ENCODE measurements at places on chromosomes 4 and X. TPM values are rescaled to one million over a fixed set of nuclear protein-coding genes. Genes with fewer than 3 reads are reported as not detected.

- DNase-seq = no peak
Observed at GRCh38 chrX:23616361-23616760, 50.9 kb upstream of the PRDX4 start.

The TBC1D14 gene
- polyA plus RNA-seq = 78.0 TPM

The CLDN34 gene
- polyA plus RNA-seq = 3.0 TPM

The GLRA3 gene
- 1.3 TPM for polyA plus RNA-seq

The RNF128 gene
- polyA plus RNA-seq = 1.5 TPM

GRCh38 chr4:184807256-184807655 lies 18.5 kb downstream of the ACSL1 start:
- no peak for DNase-seq

DNA sequence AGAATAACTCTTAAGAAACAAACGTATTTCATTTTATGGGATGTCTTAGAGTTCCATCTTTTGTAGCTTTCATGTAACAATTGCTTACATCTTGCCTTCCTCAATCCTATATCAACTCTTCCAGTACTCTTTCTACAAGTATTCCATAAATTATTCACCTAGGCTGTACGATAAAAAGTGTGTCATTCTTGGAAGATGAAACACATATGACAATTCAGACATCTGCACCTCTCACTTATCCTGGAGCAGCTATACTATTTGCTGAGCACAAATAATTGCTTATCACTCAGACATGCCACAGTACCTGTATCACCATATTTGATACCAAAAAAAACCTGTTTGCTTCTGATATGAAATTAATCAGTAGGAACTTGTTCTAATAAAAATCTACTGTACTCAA lies 1.0 kb downstream of the POF1B start:
- no peak for DNase-seq

All from testis (tissue), 5 donors.